ENCODE measurements at places on chromosomes 7 and 10.

DNA sequence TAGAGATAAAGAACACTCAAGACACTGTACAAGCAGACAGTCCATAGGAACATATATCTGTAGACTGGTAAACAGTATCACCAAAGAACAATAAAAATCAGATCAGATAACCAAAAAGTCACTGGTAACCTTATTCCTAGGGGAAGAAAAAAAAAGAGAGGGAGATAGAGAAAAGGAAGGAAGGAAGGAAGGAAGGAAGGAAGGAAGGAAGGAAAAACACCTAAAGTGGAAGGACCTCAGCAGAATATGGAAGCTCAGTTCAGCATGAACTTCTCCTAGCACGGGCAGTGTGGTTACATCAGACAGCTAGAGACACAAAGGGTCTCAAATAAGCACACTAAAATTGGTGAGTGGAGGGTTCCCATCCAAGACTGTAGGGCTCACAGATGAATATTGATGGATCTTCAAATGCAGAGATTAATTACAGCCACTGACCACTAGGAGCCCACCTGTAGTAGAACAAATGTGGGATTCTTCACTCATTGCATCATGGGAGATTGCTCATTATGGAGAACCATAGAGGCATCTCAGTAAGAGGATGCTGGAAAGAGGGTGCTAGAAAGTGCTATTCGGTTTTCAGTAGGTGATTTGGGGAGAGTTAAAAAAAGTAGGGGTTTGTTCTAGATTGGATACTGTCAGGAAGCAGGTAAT lies 293.4 kb upstream of the C7orf33 start:
- no peak for DNase-seq

DNA sequence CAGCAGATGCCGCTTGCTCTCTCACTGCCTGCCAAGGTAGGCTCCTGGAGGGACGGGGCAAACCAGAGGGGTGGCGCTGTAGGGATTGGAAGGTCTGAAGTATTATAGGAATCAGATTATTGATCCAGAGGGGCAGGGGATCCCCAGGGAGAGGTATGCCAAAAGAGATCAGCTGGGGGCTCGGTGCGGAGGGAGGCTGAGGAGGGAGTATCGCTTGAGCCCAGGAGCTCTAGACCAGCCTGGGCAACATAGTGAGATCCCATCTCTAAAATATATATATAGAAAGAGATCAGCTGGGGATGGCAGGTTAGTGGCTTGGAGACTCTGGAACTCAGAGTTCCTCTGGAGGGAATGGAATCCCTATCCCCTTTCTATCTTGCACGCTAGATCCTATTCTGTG lies 7.0 kb upstream of the PCOLCE start:
- DNase-seq: no peak

DNA sequence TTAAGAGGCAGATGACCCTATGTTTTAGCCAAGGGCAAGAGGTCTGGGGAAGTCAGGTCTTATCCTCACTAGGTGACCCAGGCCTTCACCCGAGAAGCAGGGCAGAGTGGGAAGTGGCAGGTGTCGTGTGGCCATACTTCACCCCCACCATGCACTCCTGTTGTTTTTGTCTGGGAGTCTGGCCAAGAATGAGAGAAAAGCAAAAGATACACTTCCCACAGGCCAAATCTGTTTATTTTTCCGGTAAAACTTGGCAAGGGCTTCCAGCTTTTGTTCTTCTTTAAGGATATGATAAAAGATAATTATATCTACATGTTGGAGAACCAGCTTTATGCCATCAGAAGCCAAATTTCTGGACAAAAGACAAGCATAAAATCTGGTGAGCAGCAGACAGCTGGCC lies 137.4 kb upstream of the CDC14C start:
- no peak for DNase-seq

DNA sequence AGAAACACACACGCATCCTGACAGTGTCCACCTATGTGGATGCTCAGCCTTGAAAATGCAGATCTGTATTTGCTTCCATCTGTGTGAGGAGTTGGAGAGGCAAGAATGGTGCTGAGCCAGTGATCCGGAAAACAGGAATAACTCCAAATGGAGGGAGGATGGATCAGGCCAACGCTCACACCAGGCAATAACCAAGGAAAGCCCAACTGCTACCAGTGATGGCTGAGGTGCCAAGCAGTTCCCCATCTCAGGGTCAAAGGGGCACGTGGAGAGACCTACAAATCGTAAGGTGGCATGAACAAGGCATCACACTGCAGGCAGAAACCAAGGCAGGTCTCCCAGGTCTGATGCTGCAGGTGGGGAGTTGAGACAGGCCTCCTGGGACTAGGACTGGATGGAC lies 153.6 kb downstream of the ADAM12 start:
- DNase-seq: no peak

DNA sequence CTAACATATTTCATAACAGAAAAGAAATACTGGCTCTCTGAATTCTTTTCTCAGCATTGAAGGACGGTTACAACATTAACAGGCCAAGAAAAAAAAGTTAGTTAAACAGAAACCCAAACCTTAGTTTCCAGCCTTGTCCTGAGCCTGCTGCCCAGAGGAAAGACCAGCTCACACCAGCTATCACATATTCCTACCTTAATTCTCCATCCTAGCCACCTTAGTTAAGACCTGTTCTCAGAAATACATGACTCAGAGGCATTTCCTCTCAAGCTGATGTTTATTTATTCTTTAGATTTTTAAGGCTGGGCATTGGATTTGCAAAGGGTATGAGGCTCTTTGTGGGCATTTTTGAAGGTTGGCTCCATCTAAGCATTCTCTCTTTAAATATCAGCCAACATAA lies 34.3 kb upstream of the ADAM12 start:
- no peak for DNase-seq

GRCh38 chr10:108957681-108958080 lies 965.6 kb downstream of the XPNPEP1 start:
- DNase-seq: no peak

DNA sequence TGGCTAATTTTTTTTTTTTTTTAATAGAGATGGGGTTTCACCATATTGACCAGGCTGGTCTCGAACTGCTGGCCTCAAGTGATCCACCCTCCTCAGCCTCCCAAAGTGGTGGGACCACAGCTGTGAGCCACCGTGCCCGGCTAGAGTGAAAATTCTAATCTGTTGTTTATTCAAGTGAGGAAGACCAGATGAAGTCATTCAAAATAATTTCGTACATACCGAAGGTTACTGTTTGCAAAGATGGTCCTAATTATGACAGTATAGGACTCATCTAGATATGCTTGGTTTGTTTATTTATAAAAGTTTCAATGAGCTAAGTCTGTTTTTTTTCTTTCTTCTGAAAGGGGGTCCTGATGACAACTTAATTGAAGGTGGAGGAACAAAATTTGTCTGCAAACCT lies 376.8 kb downstream of the EXOC4 start:
- no peak for DNase-seq

DNA sequence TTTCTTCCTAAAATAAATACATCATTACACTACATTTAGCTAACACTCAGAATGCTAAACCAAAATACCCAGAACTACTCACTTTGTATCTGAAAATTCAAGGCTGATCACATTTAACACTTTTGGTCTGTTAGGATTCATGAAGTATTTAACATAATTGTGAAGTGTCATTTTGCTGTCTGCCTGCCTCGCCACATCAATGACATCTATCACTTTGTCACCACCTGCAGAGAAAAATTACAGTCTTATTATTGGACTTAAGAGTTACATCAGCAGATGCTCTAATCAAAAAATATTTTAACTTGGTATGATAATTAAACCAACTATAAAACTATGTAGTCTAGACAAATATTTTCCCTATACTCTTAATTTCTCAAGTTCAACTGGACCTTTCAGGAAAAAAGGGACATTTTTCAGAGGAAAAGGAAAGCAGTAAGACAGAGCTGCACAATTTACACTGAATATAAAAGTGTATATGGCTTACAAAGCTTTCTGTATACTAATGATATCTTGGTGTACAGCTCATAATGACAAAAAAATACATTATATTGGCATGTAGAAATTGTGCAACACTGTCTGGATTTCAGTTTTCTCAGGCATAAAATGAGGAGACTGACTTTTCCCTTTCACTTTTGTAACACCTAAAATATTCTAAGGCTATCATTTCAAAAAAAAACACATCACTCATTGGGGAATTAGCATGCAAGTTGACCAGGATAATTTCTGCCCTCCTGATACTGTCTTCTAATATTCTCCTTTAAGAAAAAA lies 49.2 kb downstream of the KDM7A start:
- DNase-seq: no peak

Data from hepatocyte (in vitro differentiated cells).